Epithelial cell of prostate (primary cell): ENCODE measurements at places on chromosomes 5 and 9.
A peak's percentile ranks its signal among the peaks of the same experiment; 100 is the strongest.

DNA sequence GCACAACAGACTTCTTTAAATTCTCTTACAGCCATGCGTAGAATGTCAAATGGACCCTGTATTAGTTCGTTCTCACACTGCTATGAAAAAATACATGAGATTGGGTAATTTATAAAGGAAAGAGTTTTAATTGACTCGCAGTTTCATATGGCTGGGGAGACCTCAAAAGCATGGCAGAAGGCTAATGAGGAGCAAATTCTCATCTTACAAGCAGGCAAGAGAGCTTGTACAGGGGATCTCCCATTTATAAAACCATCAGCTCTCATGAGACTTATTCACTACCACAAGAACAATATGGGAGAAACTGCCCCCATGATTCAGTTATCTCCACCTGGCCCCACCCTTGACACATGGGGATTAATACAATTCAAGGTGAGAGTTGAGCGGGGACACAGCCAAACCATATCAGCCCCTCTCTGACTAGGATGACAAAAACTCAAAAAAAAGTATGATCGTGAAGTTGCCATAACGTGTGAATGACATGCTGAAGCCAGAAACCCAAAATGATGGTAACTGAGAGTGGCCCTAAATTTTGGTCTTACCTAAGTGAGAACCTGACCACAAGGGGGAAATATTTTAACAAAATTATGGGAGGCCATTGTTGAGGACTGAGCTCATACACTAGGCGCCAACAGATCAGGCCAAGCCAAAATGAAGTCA lies 17.5 kb upstream of the TEX10 start:
- no peak for DNase-seq

DNA sequence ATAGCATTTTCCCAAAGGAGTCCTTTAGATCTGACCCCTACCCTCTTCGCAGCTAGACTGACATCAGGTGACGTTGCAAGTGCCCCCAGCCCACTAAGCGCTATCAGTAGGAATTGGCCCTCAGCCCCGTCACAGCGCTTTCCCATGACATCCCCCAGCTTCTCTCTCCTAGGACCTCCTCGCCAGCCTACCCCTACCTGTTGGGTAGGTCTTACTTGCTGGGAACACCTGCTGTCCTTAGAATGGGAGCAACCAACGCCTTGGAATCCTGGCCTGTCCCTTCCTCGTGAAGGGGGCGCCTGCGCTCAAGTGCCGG lies 584 bp upstream of the PIP5K1B start:
- DNase-seq, result no peak

DNA sequence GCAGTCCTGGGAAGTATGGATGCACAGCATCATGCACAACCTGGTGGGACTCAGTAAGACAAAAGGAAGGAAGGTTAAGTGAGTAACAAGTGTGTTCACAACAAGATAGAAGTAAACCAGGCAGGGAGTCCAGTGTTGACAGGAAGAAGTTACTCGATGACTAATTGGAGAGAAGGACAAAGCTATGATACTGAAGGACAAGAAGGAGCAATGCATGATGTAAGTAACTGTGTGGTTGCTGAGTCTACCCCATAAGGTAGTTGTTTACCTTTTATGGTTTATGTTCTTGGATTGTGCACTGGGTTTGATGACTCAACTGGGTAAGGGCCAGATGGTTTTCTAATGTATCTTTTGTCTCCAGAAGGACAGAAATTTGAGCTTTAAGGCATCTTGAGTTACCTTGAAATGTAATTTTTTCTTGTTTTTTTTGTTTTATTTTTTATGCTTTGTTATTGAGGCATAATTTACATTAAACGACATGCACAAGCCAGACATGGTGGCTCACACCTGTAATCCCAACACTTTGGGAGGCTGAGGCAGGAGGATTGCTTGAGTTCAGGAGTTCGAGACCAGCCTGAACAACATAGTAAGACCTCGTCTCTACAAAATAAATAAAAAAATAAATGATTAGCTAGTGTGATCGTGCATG lies 89.2 kb upstream of the CAST start:
- peak; percentile 93 for DNase-seq

GRCh38 chr5:133916914-133917313 lies 51.5 kb downstream of the C5orf15 start:
- no peak for DNase-seq

GRCh38 chr5:97135868-97136267 lies 6.5 kb downstream of the LIX1 start:
- no peak for DNase-seq

- no peak for DNase-seq
These were observed 183.5 kb downstream of the ROR2 start for GRCh38 chr9:91766315-91767069.

DNA sequence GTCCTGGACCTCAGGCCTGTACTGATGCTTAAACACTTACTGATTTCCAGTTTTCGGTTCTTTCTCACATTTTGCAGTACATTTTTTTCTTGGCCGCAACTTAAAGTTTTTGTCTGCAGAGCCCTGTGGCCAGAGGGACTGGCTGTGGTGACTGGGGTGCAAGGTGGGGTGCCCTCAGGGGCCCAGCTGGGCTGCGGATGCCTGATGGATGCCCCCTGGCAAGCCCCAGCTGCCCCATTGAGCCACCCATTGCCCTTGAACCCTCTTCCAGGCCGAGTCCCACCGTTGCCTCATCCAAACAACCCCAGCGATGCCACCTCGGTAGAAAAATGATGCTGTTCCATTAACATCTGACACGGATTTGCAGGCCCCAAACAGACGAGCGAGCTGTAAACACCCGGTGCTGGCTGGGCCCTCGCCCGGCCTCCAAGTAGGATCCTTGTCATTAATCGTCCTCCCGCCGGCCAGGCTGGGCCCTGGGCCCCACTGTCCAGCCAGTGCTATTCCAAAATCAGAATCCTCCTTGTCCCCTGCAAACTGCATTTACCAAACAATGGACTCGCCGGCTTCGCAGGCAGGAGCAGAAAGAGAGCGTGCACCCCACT lies 107.9 kb downstream of the PHF2 start:
- no peak for DNase-seq

DNA sequence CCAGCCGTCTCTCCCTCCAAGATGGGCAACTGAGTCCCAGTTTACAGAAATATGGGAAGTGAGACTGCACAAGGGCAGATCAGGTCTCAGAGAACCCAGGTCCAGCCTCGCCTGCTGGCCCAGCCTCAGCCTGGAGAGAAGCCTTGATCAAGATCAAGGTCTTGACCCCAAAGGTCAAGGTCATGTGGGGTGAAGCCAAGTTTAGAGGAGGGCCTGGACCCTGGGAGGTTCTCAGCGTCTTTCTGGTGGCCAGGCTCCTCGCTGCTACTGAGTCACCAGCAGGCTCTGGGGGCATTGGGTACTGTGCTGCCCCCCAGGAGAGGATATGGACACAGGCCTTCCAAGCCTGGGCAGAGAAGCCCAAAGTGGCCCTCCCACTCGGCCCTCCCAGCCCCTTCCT lies 8.8 kb downstream of the IPPK start:
- no peak for DNase-seq

DNA sequence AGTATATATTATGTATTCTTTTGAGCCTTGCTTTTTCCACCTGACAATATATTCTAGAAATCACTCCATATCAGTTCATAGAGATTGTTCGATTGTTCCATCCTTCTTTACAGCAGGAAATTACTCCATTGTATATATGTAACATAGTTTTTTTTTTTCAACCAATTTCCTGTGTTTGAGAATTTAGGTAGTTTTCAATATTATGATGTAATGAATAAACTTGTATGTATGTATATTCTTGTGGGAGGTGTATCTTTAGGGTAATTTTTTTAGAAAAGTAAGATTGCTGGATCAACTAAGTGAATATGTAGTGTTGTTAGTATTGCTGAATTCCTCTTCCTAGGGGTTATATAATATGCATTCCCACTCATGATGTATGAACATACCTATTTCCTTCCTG lies 165.9 kb upstream of the PITX1 start:
- no peak for DNase-seq

GRCh38 chr5:72837524-72838096 lies 21.1 kb downstream of the TNPO1 start:
- no peak for DNase-seq

GRCh38 chr9:5575000-5575399 lies 53.9 kb upstream of the RIC1 start:
- DNase-seq, result no peak

- no peak for DNase-seq
These were observed 69.0 kb upstream of the SLC12A2 start for GRCh38 chr5:128014578-128014977.

- DNase-seq, result no peak
These were observed 3.8 kb downstream of the PCDH12 start for GRCh38 chr5:141954194-141954593.

- DNase-seq, result no peak
These were observed 28.8 kb downstream of the MLLT3 start for GRCh38 chr9:20593537-20593936.

DNA sequence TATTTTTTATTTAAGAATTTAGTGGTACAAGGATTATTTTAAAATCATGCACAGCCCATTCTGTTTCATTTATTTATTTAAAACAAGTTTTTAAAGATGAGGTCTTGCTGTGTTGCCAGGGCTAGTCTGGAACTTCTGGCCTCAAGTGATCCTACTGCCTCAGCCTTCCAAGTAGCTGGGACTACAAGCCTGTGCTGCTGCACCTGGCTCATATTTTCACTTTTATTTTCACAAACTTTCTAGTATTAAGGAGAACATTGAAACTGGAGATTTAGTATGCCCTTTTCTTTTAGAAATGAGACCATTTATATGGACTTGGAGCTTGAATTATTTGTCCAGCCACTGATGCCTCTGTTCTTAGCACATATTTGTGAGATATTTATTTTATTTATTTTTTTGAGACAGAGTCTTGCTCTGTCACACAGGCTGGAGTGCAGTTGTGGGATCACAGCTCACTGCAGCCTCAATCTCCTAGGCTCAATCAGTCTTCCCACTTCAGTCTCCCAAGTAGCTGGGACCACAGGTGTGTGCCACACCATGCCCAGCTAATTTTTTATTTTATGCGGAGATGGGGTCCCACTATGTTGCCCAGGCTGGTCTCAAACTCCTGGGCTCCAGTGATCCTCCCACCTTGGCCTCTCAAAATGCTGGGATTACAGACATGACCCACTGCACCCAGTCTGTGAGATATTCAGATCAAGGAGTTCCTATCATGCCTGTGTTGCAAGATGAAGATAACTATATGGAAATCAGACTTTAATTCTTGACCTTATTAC lies 7.4 kb downstream of the DMXL1 start:
- DNase-seq, result no peak

- no peak for DNase-seq
These were observed 268.2 kb downstream of the SH3GL2 start for GRCh38 chr9:17846948-17847655.

GRCh38 chr5:144248015-144248414 lies 77.3 kb downstream of the KCTD16 start:
- no peak for DNase-seq

DNA sequence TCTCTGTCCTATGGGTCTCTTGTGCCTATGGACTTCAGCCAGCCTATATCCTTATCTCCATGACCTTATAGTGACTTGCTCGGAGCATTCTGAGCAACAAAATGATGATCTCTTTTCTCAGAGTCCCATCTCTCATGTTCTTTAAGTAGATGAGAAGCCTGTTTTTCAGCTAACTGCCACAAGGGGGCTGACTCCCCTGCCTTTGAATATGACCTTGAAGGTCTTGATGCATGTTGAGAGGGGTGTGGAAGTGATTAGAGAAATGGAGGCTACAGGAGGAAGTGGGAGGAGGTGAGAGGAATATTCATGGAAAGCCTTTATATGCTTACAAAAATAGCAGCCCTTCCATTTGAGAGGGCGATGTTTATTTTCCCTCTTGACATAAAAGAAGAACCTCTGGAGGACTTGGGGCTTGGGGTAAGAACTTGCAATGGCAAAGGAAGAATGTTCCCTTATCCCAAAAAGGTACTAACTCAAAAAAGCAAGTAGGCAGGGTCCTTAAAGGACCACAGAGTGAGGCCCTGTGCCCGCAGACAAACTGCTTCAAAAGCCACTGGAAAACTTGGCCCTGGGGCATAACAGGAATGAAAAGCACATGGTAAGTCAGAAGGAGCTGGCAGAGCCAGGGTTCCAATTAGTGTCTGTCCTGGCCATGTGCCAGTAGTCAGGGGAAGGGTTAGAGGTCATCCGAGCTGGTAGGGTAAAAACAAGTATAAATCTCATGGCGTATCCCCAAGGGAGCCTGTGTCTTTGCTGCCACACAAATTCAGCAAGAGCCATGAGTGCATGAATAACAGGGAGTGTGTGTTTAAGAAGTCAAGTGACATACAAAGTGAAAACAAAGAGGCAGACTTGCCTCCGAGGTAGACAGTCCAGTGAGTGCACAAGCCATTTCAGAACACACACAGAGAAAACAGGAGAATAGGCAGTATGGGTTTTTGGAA lies 39.1 kb downstream of the FGD3 start:
- DNase-seq, result no peak

DNA sequence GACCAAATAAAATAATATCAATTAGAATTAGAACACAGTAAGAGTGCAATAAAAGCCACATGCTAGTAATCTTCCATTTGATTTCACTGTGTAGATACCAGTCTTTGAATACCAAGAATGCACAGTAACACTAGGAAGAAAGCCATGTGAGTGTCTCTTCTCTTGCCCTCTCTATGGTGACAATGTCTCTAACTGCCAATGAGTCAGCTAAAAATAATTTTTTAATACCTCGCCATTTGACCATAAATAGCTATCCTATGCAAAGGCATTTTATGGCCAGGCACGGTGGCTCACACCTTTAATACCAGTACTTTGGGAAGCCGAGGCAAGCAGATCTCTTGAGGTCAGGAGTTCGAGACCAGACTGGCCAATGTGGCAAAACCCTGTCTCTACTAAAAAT lies 30.6 kb downstream of the EDIL3 start:
- no peak for DNase-seq

GRCh38 chr5:22391956-22392355 lies 461.2 kb downstream of the CDH12 start:
- DNase-seq, result no peak

GRCh38 chr5:179969110-179969509 lies 61.4 kb upstream of the TBC1D9B start:
- no peak for DNase-seq

GRCh38 chr9:17669206-17669605 lies 90.3 kb downstream of the SH3GL2 start:
- DNase-seq, result no peak

- DNase-seq, result no peak
These were observed 65.4 kb downstream of the RNF130 start for GRCh38 chr5:180006141-180006540.

DNA sequence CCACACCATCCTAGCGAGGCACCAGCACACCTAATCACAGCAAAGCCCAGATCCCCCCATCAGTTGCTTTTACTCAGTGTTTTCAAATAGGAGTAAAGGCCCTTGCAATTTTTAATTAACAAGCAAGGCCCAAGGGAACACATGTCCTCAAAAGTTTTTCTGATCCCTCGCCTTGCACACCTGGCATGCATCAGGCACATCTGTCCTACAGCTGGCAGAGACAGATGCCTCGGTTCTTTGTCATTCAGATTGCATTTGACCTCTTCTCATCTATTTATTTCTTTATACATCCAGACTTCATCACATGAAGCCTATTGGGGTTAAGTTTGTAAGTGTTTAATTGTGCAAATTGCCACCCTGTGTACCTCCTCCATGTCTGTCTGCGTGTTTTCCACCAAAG lies 241.4 kb downstream of the MARCHF11 start:
- no peak for DNase-seq

- no peak for DNase-seq
These were observed 2.2 kb upstream of the SPTAN1 start for GRCh38 chr9:128550226-128550625.
